ENCODE measurements at places on chromosomes 3 and 15.

GRCh38 chr3:171219258-171219657 is 192.7 kb upstream of the SLC2A2 start:
- no peak for DNase-seq

- no peak for DNase-seq
Measured at GRCh38 chr15:86322629-86323028, 243.0 kb downstream of the AGBL1 start.

GRCh38 chr15:64857421-64857820 is 15.7 kb downstream of the PLEKHO2 start:
- no peak for DNase-seq

GRCh38 chr3:13111873-13112520 is 38.8 kb upstream of the IQSEC1 start:
- DNase-seq, result no peak

GRCh38 chr3:157982359-157982758 is 123.9 kb downstream of the SHOX2 start:
- DNase-seq, result no peak

DNA sequence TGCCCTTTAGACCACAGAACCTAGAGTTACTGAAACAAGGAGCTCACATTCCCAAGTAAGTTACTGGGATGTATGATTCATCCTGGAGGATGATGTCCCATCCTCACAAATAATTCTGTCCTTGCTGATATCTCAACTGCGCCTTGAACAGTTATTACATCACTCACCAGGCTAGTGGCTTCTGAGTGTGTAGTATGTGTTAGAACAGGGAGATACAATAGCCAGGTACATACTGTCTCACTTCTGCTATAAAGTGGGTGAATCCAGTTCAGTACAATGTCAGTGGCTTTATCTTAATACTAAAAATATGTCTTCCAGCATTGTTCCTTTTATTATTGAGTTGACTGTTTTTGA is 483.2 kb upstream of the FRG2C start:
- no peak for DNase-seq
